ACHN (cell line): ENCODE measurements at places on chromosomes 7 and 10.

DNA sequence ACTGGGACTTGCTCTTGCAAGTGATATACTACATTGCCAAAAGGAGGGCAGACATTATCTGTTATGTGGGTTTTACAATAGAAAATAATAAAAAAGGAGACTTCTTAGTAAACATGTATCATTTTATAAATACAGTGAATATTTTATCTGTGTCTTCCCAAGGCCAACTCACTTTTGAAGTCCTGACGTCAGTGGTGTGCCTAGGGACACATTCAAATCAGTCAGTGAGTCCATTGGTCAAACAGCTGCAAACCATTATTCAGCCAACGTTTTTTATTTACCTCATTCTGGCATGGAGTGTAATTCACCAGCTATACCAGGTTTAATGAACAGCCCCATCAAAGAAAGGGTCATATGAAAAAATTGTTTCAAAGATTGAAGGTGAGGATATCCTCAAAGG is 263.7 kb downstream of the IPMK start:
- no peak for DNase-seq

- DNase-seq: peak; percentile 67
These were observed 17.5 kb downstream of the CFAP69 start for GRCh38 chr7:90262438-90262837.

- DNase-seq: no peak
These were observed 622.5 kb downstream of the TYW1 start for GRCh38 chr7:67619175-67619574.

DNA sequence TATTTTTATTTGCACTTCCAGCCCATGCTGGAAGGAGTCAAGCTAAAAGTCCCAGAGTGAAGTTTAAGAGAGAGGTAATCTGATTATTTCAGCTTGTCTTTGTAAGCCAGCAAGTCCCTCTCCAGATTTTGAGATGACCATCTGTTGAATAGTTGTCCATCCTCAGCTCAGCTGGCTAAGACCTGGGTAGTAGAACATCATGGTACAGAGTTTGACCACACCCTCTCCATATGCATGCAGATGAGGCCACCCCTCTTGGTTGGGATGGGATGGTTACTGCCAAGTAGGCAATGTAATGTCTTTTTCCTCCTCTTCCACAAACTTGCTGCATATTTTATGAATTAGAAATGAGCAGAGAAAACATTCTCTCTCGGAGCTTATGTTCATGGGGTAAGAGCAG is 639.8 kb downstream of the SORCS3 start:
- DNase-seq: no peak

GRCh38 chr7:157739031-157739430 is 402.2 kb downstream of the DNAJB6 start:
- DNase-seq: no peak

GRCh38 chr7:102434039-102434486 is 688 bp downstream of the ORAI2 start:
- no peak for DNase-seq

GRCh38 chr10:48613016-48613415 is 8.1 kb upstream of the ARHGAP22 start:
- no peak for DNase-seq

- DNase-seq: no peak
These were observed 45.4 kb downstream of the RAMP3 start for GRCh38 chr7:45203036-45203435.

GRCh38 chr10:111875725-111876124 is 307.8 kb downstream of the GPAM start:
- no peak for DNase-seq

GRCh38 chr10:24000271-24000813 is 208.6 kb upstream of the KIAA1217 start:
- no peak for DNase-seq

DNA sequence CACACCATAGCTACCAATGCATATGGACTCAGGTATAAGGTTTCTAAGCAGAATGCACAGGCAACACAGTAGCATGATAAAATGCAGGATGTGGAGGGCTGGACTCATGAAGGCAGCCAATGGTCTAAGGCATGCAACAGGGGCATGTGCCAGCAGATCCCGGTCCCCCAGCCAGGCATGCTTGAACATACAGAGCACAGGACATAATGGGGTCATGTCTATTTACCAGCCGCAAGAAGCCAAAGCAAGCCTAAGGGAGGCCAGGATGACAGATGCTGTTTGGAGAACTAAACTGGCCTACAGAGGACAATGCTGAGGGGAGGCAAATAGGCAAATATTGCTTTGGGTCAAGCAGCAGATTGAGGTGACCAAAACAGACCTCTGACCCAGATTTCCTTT is 60.0 kb upstream of the PDLIM1 start:
- no peak for DNase-seq

- no peak for DNase-seq
These were observed 67.3 kb downstream of the ST7 start for GRCh38 chr7:117020591-117020973.

DNA sequence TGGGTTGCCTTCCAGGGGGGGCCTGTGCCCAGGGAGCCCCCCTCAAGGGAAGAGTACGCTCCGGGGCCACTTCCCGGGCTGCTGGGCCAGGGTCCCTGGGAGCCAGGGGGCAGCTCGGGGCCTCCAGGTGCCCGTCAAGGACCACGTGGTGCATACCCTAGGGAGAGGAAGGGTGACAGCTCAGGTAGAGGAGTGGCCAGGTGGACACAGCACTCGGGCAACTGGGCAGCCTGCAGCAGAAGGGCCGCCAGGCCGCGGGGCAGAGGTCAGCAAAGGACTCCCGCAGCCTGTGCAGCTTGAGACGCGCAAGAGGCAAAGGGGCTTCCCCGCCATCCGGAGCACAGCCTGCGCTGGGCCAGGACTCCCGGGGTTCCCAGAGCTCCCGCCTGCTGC is 26.4 kb downstream of the AP5Z1 start:
- DNase-seq: no peak

DNA sequence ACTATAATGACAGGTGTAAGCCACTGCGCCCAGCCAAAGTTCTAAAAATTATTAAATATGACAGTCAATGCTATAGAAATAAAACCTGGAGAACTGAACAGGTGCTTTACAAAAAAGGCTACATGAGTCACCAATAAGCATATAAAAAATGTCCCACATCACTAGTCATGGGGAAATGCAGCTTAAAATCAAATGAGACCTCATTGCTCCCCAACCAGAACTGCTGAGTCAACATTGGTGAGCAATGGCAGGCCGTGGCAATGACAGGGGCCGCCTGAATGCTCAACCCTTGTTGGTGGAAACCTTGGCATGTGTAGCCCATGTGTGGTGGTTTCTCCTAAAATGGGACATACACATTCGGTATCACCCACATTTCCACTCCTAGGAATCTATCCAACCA is 352.3 kb upstream of the KLF6 start:
- DNase-seq: no peak

DNA sequence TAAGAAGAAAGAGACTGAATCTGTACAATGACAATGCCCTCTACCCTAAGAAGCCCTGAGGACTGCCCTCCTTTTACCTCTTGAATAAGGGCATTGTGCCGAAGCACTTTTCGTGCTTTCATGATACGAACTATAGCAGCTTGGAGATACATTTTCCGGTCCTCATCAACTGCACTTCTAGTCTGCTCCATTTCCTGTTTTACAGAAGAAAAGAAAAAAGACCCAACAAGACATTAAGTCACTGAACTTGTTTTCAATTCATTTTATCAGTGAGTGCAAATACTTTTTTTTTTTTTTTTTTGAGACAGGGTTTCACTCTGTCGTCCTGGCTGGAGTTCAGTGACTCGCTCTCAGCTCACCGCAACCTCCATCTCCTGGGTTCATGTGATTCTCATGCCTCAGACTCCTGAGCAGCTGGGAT is 78.4 kb downstream of the CUL2 start:
- DNase-seq: no peak

GRCh38 chr7:17407229-17407628 is 108.8 kb downstream of the AHR start:
- DNase-seq: no peak

DNA sequence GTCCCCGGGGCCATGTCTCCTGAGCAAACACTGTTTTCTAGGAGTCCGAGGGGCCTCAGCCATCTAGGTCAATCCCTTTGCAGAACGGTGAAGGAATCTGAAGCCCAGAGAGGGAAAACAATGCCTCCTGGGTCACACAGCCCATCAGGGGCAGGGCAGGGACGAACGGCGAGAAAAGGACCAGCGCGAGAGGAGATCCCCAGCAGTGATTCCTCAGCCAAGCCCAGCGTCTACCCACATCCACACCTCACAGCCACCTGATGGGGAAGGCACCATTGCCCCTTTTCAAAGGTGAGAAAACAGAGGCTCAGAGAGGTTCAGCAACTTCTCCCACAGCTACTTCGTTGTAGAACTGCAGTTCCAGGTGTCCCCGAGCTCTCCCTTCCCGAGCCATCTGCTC is 17.9 kb upstream of the PSMG3 start:
- no peak for DNase-seq

DNA sequence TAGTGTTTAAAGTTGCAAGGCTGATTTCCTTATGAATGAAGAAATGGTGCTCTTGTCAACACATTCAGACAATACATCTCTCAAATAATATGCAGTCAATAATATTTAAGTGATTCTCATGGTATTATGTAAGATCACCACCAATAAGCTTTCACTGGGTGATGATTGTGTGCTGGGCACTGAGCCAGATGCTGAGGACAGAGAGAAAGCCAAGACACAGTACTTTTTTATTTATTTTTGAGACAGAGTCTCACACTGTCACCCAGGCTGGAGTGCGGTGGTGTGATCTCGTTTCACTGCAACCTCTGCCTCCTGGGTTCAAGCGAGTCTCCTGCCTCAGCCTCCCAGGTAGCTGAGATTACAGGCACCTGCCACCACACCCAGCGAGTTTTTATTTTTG is 130.6 kb upstream of the LSM8 start:
- DNase-seq: no peak

DNA sequence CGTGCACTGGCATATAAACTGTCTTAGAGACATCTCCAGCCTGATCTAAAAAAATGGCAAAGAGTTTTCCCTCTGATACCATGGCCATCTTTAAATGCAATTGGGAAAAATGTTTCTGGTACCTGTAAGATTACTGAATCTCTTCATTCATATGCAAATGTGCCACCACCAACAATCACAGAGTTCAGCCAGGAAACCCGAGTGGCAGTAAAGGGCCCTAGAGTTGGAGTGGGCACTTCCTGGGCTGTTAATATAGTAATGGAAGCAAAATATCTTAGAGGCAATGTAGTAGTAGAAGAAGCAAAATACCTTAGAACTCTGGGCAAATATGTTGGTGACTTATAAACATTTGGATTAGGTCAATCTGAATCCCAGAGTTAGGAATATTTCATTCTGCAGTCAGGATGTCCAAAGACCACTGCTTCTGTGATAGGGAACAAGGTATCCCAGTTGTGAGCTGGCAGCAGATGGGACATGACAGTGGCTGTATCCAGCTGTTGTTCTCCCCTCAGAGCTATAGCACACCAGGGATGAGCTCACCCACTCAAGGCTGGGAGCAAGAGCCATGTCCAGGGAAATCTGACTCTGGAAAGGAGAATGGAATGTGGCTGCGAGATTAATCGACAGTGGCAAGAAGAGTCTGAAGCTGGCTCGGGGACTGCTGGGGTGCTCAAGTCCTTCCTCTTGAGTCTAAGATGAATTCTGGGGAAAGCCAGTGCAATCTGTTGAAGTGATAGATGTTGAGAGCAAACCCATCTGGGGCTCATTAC is 332.1 kb downstream of the PHTF2 start:
- DNase-seq: no peak

DNA sequence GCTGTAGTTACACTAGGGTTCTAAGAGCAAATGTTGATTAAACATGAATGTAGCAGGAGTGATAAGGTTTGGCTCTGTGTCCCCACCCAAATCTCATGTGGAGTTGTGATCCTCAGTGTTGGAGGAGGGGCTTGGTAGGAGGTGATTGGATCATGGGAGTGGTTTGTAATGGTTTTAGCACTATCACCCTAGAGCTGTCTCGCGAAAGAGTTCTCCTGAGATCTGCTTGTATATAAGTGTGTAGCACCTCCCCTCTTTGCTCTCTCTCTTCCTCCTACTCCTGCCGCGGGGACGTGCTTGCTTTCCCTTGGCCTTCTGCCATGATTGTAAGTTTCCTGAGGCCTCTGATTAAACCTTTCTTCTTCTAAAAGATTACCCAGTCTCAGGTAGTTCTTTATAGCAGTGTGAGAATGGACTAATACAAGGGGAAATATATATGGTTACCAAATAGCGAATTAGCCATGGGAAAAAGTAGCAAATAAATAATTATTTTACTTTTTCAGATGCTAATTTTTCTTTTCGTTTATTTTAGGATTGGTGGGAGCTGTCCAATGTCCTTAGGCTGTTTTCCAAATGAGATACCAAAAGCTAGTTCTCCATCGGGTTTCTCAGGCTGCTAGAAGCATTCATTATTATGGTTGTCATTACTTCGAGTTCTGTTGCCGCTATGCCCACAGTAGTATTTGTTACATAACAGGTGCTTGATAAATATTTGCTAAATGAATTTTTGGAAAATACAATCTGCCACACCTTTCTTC is 58.7 kb downstream of the PTEN start:
- no peak for DNase-seq

- no peak for DNase-seq
These were observed 29.7 kb downstream of the ZNF467 start for GRCh38 chr7:149743476-149744255.

GRCh38 chr7:31716355-31716754 is 29.3 kb downstream of the PPP1R17 start:
- DNase-seq: no peak

GRCh38 chr10:110192552-110192951 is 14.9 kb upstream of the MXI1 start:
- no peak for DNase-seq

- DNase-seq: no peak
These were observed 80.6 kb downstream of the BEND7 start for GRCh38 chr10:13448216-13448615.

- no peak for DNase-seq
These were observed 128.8 kb downstream of the PTPRN2 start for GRCh38 chr7:158458716-158459282.

DNA sequence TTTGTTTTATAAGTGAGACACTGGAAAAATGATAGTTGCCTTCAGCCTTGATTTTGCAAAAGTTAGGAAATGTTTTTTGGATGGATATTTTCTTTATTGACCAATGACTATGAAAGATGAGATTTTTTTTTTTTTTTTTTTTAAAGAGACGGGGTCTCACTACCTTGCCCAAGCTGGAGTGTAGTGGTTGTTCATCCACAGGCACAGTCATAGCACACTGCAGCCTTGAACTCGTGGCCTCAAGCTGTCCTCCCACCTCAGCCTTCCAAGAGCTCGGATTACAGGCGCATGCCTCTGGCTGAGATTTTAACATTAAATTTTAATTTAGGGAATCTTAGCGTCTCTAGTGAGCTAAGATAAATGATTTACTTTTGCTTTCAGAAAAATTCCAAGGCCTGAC is 66.2 kb downstream of the LOXL4 start:
- DNase-seq: no peak

- DNase-seq: no peak
These were observed 1.4 kb upstream of the RTKN2 start for GRCh38 chr10:62270020-62270419.

DNA sequence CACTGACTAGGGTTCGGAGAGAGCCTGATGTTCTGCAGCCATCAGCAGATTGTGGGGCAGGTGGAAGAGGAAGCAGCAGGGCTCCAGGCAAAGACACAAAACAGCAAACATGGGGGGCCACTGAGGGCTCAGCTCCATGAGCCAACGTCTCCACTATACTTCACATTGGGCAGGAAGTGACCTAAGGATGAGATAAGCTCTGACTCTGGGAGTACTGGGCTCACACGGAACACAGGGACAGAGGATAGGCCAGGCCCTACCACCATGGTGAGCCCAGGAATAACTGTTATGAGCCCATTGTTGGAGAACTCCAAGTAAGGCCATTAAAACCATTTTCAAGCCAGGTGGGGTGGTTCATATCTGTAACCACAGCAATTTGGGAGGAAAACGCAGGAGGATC is 14.9 kb upstream of the MRPS24 start:
- no peak for DNase-seq
